Stimulated activated CD8-positive, alpha-beta memory T cell treated with anti-CD3 and anti-CD28 coated beads, Interleukin-12 subunit alpha, Interleukin-12 subunit beta, amount 100 ng/mL, for 1 hour (primary cell): ENCODE measurements at places on chromosomes 5 and 9.

- DNase-seq = no peak
These were observed 536.0 kb downstream of the GABRG2 start for GRCh38 chr5:162603443-162604070.

GRCh38 chr5:103353581-103353980 is 95.0 kb downstream of the MACIR start:
- no peak for DNase-seq

DNA sequence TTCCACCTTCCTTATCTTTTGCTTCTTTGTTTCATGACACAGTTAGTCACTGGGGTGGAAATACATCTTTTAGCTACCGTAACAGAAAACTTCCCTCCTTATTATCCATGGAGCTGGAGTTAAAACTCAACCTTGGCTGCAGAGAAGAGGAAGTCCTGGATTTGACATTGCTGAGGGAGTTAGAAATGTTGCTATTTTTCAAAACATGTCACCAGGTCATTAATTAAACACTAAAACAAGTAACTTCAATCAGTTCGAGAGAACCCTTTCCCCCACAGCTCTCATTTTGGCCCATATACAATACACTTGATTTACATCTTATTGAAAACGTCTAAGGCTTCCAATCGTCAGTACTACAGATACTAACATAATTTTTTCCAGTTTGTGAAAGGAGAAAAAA is 237.9 kb upstream of the CD180 start:
- DNase-seq = no peak

DNA sequence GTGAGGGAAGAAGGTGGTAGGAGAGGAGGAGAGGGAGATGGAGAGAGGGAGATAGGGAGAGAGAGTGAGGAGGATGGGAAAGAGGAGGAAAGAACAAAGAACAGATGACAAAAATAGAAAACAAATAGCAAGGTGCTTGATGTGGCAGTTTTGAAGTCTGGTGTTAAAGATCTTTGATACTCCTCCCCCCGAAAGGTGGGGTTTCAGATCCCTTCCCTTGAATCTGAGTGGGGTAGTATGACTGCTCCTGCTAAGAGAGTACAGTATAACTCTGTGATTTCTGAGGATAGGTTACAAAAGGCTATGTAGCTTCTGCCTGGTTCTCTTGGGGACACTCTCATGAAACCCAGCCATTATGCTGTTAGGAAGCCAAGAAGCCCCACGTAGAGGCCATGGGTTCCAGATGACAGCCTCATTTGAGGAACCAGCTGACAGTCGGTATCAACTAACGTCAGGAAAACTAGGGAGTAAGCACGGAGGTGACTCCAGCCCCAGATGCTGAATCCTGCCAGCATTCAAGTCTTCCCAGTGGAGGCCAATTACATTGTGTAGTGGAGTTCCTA is 102.1 kb downstream of the FANCC start:
- no peak for DNase-seq

- no peak for DNase-seq
These were observed 24.1 kb upstream of the CDH9 start for GRCh38 chr5:27062451-27062850.

- DNase-seq = no peak
These were observed 25.6 kb downstream of the PDZD2 start for GRCh38 chr5:31664566-31664965.

GRCh38 chr5:133309984-133310621 is 258.3 kb downstream of the HSPA4 start:
- DNase-seq = no peak

GRCh38 chr9:113393281-113393680 is 7.8 kb downstream of the ALAD start:
- DNase-seq = no peak

- DNase-seq = no peak
These were observed 122.3 kb upstream of the CCDC112 start for GRCh38 chr5:115418788-115419187.

GRCh38 chr9:27534131-27534530 is 4.5 kb upstream of the MOB3B start:
- no peak for DNase-seq

DNA sequence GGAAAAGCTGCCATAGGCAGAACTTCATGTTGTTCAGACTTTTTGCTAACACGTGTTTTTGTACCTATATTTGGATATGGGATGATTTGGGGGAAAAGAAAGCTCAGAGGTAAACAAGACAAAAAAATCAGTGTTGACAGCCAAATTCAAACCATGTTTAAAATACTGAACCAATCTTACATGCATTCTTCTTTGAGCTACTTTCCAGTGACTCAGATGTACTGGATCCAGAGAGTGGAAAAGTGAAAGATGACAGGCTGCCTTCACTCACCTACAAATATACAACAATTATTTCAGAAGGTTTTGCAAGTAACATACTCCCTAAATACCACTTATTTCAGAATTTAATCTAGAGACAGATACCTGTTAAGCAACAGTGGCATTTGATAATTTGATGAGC is 165.7 kb downstream of the MPDZ start:
- DNase-seq = no peak

- no peak for DNase-seq
These were observed 3.5 kb downstream of the TMCO6 start for GRCh38 chr5:140642718-140643117.

DNA sequence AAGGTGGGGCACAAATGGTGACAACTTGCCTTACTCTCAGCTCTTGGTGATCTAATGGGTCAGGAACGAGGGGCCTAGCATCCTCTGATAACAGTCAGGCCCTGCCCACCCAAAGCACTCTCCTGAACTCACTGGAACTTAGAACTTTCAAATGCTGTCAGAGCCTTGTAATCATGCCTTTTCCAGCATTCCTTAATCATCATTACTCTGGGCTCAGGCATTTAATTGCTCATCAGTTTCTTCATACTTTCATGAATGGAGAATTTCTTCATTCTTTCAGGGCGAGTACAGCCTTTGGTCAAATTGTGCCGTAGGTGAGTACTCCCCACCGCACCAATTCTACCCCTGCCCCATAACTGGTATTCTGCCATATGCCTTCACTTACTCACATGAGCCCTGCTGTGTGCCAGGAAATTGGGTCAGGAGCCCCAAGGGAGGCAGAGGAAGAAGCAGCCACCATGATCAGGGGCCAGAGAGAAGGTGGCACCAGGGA is 30.2 kb upstream of the DUSP1 start:
- no peak for DNase-seq

DNA sequence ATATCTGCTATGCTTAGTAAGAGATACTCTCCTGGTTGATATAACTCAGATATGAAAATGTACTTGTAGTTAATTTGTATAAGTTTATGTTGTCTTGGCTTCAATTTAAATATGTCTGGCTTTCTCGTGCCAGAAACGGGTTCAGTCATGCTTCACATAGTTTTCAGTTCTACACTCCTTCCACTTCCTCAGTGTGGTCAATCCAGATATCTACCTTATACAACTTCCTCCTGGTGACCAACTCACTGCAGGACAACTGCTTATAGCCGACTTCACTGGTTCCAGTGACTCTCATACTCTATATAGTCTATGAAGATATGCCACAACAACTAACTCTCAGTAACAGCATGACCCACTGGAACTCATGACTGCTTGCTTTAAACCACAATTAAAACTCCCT is 690.4 kb downstream of the SLCO4C1 start:
- no peak for DNase-seq

DNA sequence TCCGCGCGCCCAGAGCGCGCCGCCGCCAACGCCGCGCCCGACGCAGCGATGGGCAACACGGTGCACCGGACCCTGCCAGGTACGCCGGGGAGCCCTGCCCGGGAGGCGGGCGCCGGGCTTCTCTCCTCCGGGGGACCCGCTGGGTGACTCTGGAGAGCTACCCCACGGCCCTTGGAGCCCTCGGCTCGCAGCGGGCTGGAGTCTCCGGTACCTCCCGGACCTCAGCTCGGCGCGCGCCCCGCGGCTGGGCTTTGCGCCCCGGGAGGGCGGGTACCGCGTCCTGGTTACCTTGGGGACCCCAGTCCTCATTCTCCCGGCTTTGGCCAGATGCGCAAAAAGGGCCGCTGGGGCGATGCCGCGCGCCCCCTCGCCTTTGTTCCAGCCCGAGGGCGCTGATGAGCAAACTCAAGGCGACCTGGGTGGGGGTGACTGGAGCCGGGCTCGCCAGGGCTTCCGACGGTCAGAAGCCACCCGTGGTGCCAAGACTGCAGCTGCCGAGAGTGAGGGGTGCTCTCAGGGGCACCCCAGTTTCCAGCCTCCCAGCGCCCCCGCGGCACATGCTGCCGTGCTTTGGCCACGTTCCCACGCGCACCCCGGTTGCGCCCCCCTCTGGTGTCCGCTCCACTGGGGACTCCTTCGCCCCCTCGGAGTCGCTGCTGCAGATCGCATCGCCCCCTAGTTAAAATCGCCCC is 442 bp downstream of the NEURL1B start:
- no peak for DNase-seq

GRCh38 chr9:96068511-96068910 is 193.0 kb downstream of the ERCC6L2 start:
- no peak for DNase-seq

DNA sequence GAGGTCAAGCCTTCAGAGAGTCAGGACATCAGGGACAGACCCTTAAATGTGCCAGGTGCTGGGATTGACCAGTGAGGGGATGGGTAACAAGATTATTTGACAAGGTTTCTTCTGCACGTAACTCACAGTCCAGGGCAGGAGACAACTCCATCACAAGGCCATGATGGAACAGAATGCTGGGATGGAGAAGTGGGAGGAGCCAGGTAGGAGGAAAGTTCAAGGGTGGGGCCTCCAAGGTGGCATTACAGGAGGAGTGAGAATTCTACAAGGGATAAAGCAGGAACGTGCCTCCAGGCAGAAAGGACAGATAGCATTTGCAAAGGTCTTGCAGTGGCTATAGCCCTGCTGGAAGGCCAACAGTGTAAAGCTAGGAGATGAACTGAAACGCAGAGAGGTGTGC is 102.2 kb downstream of the FGF18 start:
- DNase-seq = no peak

GRCh38 chr9:86670536-86670935 is 276.8 kb downstream of the GAS1 start:
- DNase-seq = no peak

DNA sequence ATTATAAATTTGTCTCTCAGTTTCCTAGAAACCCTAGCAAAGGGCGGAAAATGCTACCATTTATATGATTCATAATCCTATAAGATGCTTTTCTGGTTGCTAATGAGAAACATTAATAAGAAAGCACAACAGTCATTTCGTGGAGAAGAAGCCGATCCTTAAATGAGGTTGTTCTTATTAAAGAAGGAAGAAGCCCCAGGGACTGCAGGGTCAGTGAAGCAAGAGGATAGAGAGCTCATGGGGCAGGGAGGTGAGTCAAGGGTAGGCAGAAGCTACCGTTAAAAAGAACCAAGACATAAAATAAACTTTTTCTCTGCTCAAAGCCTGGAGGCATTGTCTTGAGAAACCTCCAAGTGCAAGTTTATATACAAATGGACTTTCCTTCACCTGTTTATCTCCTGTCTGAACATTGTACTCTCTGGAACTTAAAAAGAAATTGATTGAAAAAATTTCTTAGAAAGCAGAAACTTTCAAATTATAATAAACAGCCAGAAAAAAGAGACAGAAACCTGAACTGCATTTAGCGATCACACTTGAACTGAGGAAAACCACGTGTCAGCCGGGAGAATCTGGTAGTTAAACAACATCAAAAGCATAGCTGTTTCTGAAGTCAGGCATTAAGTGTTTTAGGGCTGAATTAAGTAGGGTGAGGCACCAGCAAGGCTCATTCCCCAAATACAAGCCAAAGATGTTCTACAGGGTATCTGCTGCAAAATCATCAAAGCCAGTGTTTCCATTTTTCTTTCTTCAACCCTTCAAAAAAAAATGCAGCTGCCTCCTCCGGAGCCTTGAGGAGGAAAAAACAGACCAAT is 21.9 kb downstream of the HTR4 start:
- DNase-seq = no peak

GRCh38 chr9:101367323-101367722 is 17.5 kb downstream of the BAAT start:
- DNase-seq = no peak

- no peak for DNase-seq
These were observed 163.5 kb downstream of the HINT1 start for GRCh38 chr5:131001507-131001906.

DNA sequence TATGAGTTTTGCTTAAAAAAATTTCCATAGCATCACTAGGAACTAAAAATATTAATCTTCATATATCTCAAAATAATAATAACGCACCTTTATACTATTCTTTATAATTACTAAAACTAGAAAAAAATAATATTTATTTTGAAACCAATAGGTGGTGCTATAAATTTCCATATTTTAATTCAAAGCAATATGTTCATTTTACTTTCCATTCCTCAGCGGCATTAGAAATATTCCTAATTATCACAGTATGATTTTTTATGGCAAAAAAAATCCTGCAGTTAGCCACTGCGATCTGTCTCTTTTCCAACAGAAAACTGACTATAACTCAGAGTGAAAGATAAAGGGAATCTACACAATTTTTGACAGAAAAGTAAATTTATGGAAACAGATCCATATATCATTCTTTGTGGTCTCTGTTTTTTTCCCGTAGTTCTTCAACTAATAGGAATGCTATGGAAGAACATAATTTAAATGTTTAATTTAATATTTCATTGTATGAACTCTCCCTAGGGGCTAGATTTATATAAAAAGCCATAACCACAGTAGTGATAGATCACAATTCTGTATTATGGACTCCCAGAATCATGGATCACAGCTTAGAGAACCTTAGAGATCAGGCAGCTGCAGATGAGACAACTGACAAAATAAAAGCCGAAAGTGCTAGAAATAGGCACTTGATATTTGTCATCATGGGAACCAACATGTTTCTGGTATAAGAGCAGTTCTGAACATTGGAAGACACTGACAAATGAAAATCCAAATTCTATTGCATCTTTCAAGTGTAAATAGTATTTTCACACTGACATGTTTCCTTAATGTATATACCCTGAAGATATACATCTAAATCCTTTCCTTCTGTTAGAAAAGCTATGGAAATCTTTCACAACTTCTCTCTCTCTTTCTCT is 167.7 kb upstream of the MPDZ start:
- DNase-seq = no peak

DNA sequence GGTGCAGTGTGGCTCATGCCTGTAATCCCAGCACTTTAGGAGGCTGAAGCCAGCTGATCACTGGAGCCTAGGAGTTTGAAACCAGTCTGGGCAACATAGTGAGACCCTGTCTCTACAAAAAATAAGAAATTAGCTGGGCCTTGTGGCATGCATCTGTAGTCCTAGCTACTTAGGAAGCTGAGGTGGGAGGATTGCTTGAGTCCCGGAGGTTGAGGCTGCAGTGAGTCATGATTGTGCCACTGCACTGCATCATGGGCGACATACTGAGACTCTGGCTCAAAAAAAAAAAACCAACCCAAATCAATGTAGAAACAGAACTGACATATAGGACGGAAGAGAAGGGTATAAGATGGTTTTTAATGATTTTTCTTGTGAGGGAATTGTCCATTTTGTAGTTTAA is 27.7 kb downstream of the G3BP1 start:
- DNase-seq = no peak

- no peak for DNase-seq
These were observed 441.9 kb upstream of the PIK3R1 start for GRCh38 chr5:67773411-67774266.

DNA sequence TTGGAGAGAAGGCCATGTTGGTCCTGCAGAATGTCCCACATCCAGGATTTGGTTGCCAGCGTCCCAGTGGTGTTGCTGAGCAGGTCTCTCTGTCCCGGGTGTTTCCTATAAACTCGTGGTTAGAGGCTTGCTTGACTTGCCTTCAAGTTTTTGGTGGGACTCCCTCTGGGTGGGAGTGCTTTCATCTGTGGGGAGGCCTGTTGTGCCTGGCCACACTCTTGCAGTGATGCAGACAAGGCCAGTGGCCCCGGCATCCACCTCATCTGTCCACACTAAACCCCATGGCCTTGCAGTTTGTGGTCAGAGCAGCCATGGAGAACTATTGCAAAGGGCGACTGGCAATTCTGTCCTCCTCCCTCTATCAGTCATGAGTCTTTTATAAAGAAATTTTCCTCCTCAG is 71.8 kb downstream of the PHF2 start:
- DNase-seq = no peak
